ENCODE measurements at places on chromosomes 13 and 19.

GRCh38 chr13:109783447-109783814, 3.0 kb downstream of the IRS2 start:
- DNase-seq = no peak

DNA sequence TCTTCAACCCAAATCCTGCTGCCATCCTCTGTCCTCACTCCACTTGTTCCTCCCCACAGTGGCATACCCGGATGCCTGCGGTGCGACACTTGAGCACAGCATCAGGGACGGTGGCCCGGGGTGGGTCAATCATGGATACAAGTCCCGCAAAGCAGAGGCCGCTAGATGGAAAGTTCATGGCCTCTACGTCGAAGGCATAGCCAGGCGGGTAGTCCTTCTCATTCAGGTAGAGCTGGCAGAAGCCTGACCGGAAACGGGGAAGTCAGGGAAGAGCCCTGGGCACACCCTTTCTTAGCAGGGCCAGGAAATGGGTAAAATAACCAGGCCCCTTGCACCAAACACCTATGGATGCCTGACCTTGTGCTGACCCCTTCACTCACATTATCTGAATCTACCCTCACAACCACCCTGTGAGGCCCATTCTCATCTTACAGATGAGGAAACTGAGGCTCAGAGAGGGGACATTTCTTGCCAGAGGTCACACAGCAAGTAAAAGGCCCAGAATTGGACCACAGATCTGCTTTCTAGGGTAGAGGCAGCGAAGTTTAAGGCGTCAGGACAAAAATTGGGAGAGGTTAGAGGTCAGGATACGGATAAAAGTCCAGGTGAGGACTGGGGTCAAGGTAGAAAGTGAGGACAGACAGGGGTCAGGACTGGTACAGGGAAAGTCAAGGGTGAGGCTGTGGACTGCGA, 6.5 kb downstream of the ATP4A start:
- DNase-seq = no peak

- peak; percentile 89 for DNase-seq
These were observed 11.6 kb upstream of the ASF1B start for GRCh38 chr19:14147797-14148605.

DNA sequence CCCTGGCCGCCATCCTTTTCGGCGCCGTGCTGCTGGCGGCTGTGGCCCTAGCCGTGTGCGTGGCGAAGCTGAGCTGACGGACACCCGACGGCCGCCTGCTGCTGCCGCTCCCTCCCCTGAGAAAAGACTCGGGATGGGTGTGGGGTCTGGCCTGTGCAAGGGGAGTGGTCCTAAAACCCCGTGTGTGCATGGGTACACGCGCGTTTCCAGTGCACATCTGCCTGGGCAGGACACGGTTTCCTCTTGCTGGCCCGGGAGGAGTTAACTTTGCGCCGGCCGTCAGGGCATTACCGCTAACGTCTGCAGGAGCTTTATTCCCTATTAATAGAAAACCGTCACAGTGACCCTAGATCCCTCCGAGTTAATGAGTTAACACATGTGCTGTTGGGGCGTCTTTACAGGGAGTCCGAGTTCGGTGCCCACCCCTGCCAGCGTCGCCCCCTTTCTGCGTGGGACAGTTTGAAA, 1.3 kb downstream of the RGS9BP start:
- DNase-seq = no peak

- DNase-seq = peak; percentile 78
These were observed 20.2 kb downstream of the BBC3 start for GRCh38 chr19:47210689-47211316.

DNA sequence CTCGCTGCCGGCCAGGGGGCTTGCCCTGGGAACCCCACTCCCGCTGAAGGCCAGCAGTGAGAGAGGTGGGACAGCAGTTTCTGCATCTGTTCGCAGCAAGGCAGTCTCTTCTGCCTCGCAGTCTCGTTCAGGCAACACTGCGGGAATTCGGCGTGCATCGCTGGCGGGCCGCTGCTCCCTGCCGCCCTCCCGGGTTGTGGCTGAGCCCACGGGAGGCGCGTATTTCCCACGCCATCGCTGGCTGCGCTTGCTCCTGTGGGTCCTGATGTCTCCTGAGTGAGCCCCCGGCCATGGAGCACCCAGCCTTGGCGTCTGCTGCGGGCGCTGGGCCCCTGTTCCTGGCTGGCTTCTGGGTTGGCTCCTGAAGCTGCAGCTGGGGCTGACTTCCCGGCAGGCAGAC, 227.9 kb downstream of the TEX29 start:
- DNase-seq = no peak

GRCh38 chr13:98965325-98965724, 12.5 kb downstream of the DOCK9 start:
- no peak for DNase-seq

DNA sequence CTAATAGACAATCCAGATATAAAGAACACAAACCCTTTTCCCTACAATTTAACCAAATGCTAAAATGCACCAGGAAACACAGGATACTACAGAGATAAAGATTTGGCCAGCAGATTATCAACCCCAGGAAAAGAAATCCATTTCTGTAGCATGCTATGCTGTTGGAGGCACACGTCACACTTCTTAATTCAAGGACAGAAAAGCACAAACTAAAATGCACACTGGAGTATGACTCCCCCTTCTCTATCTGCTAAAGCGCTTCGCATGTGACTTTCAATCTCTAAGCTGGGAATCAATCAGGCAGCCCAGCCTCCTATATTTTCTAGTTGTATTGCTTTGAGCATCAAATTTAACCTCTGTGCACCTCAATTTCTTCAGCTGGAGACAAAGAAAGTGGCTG, 22.2 kb downstream of the ABCC4 start:
- no peak for DNase-seq

DNA sequence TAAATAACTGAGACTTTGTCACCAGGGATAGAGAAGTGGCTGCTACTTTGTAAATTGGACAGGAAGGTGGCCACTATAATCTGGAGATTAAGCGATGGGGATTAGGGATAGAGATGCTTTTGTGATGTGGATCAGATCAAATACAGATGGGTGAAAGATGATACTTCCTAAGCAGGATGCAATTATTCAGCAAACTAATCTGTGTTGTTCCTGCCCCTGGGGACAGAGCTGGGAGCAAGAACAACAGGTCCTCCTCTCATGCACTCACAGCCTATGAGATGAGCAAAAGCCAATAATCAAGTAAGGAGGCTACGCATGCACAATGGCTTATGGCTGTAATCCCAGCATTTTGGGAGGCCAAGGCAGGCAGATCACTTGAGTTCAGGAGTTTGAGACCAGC, 4.6 kb downstream of the RGL3 start:
- no peak for DNase-seq

- no peak for DNase-seq
These were observed 447.4 kb downstream of the EFNB2 start for GRCh38 chr13:106088085-106088484.

DNA sequence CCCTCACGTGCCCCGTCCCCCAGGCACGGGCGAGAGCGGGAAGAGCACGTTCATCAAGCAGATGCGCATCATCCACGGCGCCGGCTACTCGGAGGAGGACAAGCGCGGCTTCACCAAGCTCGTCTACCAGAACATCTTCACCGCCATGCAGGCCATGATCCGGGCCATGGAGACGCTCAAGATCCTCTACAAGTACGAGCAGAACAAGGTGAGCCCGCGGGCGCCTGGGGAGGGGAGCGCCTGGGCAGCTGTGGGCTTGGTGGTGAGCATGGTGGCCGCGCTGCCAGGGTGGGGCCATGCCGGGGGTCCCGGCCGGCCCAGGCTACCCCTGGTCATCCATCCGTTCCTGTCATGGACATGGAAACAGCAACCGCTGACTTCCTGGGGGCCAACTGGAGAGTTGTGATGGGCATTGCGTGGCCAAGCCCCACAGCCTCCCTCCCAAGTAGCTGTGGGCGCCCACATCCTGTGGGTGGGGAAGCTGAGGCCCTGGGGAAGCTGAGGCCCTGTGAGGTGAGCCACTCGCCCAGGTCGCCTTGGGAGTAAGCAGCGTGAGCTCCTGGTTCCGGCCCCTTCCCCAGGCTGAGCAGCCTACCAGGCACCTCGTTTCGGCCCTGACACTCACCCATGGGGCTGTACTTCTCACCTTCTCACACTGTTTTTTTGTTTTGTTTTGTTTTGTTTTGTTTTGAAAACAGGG, 16.1 kb downstream of the GNA11 start:
- DNase-seq = no peak
